ENCODE measurements at places on chromosomes 6 and 20.
A peak's percentile ranks its signal among the peaks of the same experiment; 100 is the strongest.

GRCh38 chr6:75467966-75468365 is 25.6 kb downstream of the FILIP1 start:
- DNase-seq = peak; percentile 64

DNA sequence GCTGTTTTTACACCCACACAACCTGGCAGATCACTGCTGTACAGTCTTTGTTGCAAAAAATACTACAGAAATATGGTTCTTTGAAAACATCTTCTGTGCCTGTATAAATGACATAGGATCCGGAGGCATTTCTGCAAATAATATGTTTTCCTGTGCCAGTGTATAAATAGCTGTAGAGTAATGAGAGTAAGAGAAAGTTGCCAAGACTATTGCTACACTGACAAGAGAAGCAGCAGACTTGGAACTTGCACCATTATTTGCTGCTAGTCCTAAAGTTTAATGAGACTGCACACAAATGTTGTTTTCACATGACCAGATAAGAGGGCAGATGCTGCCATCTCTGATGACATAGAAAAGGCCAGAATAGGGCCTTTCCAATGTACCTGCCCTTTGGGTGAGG is 50.0 kb upstream of the DTNBP1 start:
- DNase-seq = no peak

DNA sequence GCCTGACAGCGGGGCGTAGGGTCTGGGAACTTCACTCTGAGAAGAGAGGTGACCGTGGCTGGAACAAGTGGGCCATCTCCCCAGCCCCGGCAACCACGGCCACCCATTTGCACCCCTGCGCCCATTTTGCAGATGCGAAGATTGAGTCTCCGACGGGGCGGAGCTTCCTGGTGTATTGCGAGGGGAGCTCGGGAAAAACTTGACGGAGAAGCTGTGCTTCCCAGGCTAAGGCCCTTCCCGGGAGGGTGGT is 653 bp downstream of the ZNF335 start:
- DNase-seq = no peak

GRCh38 chr20:19022118-19022575 is 190.3 kb upstream of the SLC24A3 start:
- no peak for DNase-seq

DNA sequence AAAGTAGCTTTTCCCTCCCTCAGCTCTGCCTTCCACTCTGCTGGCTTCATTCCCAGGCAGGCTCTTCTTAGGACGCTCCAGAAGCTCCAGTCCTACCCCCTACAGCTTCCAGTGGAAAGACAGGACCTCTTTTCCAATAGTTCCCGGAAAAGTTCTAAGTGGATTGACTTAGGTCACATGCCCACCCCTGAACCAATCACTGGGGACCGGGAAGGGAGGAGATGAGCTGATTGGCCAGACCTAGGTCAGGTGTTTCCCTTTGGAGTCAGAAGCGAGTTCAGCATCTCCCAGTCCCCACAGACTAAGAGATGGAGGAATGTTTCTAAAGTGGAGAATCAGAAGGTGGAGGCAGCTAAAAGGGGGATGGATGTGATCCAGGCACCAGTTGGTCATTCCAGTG is 62.9 kb upstream of the KCNG1 start:
- no peak for DNase-seq

- DNase-seq = no peak
Measured at GRCh38 chr20:20498076-20498861, 130.4 kb downstream of the INSM1 start.

- DNase-seq = no peak
Measured at GRCh38 chr6:112065426-112065986, 11.6 kb downstream of the CCN6 start.

DNA sequence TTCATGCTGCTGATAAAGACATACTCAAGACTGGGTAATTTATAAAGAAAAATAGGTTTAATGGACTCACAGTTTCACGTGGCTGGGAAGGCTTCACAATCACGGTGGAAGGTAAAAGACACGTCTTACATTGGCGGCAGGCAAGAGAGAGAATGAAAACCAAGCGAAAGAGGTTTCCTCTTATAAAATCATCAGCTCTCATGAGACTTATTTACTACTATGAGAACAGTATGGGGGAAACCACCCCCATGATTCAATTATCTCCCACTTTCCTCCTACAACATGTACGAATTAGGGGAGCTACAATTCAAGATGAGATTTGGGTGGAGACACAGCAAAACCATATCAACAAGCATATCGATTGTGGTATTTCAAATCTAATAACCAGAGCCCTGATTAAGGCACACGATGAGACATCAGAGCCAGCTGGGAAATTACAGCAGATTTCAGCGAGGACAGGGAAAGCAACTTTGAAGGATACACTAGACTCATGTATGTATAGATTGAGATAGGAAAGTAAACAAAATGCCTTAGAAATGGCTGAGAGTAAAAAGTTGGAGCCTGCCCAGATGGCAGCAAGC is 129.8 kb upstream of the GJE1 start:
- DNase-seq = no peak

DNA sequence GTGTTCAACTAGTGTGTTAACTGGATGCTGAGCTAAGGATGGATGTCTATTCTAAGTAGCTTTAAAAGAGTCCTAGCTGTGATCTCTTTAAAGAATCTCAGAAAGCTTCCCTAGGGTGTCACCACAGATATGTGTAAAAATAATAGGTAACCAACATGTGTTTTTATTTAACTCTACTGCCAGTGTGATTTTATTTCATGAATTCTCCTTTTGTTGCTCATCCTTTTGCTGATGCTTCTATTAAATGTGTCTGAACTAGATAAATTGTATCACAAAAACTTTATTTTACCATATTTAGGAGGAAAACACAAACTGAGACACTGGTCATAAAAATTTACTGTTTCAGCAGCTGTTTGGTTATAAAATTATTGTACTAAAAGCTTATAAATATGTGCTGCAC is 809.4 kb upstream of the CITED2 start:
- DNase-seq = no peak

DNA sequence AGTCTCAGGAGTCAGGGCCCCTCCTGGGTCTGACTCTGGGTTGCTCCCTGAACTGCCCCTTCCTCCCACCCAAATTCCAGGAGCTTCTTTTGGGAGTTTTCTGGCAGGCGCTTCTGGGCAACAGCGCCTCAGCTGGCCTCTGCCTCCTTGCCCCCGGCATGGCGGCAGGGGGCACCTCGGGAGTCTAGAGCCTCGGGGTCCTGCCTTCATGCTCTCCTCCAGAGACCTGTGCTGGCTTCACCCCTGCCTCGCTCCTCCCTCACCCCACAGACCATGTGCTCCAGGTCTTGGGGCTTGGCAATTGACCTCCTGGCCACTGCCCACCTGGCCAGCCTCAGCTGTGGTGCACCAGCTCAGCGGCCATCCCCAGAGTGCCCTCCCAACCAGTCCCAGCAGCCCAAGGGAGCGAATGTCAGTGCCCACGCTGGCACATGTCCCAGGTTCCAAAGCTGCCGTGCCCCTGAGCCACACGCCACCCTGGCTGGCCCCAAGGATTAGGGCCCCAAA is 43.4 kb downstream of the SRC start:
- DNase-seq = no peak

DNA sequence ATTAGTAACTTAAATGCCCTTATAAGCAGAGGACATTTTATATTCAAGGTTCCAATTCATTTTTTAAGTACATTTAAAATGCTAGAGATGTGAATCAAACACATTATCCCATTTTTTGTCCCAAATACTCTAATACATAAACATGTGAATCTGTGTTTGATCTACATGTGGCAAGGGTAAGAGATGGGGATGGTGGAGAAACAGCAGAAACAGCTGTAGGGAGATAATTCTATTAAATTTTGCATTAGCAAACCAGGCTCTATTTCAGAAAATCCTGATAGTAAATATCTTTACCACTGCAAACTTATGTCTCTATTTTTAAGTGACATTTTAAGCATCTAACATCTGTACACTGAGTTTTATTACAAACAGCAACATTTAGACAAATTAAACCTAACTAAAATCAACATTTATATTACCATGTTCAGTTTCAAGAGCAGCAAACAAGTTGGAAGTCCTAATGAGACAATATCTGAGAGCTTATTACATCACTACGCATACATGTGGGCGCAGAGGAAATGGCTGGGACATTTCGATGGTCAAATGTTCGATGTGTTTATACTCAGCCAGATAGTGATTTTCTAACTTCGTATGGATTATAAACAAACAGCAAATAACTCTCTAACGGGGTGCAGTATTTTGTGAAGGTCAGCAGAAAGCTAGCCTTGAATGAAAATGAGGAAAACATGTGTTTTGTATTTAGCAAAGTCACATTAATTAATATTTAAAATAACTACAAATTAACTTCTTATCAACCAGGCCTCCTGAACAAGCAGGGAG is 165.1 kb downstream of the GJA1 start:
- no peak for DNase-seq

Measured in iPS-NIHi11 (cell line).